ENCODE measurements at places on chromosomes 3 and 15.

DNA sequence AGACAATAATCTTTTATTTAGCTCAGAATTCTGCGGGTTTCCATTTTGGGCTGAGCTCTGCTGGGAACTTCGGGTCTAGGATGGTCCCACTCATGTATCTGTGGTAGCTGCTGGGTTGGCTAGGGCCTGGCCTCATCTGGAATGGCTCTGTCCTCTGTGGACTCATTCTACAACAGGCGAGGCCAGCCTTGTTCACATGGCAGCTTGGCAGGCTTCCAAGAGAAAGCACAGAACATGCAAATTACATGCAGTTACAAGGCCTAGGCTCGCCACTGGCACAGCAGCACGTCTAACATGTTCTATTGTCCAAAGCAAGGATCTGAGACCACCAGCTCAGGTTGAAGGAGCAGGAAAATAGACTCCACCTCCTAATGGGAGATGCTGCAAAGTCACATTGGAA, 431.4 kb downstream of the PDCD6IP start:
- DNase-seq: no peak

- no peak for DNase-seq
These were observed 52.7 kb upstream of the LMOD3 start for GRCh38 chr3:69174871-69175737.

- no peak for DNase-seq
These were observed 983 bp downstream of the KBTBD12 start for GRCh38 chr3:127915937-127916493.

DNA sequence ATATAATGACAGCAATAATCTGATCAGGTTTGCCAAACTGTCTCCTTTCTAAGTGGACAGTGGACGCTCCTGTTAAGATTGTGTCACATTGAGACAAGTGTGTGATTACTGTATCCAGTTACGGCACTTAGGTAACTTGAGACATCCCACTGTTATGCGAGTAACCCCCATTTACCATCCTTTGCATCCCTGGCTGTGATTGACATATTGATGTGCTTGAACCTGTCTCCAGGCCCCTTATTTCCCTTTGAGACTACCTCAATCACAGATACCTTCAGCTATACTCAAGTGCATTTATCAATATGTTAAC, 785.2 kb downstream of the NR2F2 start:
- DNase-seq: no peak

- no peak for DNase-seq
These were observed 141.6 kb upstream of the KBTBD8 start for GRCh38 chr3:66856533-66856932.

GRCh38 chr3:117637666-117638065, 928.1 kb downstream of the TUSC7 start:
- no peak for DNase-seq

- no peak for DNase-seq
These were observed 617.4 kb downstream of the SI start for GRCh38 chr3:164460851-164461250.

DNA sequence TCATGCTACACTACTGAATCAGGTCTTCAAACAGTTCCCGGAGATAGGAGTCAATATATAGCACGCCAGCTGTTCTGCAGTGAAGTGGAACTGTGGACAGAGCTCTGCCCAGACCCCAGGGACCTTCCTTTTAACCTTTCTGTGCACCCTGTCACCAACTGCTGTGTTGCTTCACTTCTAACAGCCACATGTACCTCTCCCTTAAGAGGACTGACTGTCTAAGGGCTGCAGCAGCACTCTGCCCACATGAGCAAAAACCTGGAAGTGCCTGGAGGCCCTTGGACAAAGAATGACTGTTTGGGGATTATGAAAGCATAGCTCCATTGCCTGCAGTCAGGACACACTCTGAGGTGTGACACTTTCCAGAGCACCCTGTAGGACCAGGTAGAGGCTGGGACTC, 88.3 kb upstream of the CTNNB1 start:
- DNase-seq: no peak

GRCh38 chr3:36648241-36649034, 115.9 kb downstream of the DCLK3 start:
- DNase-seq: no peak

DNA sequence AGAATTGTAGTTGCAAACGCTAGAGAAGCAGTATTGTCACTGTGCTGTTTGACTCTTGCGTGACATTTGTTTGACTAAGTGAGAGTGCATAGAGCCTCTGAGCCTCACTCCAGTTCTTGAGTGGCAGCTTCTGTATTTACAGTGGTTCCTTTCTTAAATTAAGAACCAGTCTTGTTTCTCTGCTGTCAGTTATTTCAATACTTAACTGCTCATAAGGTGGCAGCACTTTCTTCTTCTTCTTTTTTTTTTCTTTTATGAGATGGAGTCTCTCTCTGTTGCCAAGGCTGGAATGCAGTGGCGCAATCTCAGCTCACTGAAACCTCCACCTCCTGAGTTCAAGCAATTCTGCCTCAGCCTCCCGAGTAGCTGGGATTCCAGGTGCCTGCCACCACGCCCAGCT, 372.1 kb downstream of the LPP start:
- no peak for DNase-seq

DNA sequence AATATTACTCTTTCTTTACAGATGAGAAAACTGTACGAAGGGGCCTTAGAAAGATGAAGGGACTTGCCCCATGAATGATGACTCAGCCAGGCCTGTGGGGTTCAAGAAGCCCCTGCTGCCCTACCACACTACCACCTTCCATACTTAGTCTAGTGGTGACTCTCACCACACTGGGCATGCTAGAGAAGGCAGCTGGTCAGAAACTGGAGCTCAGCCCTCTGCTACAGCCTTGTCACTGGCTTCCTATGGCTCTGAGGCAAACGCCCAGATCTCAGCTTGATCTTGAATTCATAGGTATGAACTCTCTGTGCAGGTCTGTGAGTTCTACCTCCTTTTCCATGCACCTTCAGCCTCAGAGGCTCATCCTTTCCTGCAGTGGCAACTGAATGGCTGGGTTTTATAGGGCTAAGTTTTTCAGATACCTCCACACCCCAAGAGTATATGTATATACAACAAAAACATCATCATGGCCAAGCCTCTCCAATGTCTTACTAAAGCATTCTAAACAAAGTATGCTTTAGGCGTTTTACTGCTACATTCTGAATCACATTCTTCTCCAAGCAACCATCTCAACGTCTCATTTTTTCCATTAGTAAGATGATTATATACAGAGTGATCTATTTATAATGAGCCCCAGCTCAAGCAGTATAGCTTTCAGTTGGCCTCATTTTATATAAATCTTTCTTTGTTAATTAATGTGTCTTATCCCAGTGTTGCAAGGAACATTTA, 234.1 kb downstream of the GREM1 start:
- no peak for DNase-seq

- peak; percentile 39 for DNase-seq
These were observed 23.5 kb downstream of the TSEN2 start for GRCh38 chr3:12507591-12508281.

DNA sequence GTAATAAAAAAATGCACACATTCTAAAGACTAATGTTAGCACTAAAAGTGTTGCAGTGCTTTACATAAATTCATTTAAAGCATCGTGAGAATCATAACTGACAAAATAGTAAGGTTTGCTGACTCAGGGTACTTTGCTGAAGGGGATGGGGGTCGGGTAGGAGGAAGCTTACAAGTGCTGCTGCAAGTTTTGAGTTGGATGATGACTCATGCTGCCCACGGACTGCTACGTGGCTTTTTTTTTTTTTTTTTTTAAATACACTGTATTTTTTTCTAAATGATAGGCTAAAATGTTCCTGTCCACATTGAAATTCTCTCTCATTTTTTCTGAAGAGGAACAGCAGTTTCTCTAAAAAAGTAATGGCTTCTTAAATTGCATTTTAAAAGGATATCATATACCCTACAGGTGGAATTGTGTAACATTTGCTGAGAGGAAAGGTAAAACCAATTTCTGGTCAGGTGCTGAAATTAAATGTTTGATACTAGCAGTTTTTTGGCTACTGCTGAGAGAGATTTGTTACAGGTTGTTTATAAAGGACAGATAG, 2.2 kb downstream of the MAPK6 start:
- DNase-seq: peak; percentile 43

DNA sequence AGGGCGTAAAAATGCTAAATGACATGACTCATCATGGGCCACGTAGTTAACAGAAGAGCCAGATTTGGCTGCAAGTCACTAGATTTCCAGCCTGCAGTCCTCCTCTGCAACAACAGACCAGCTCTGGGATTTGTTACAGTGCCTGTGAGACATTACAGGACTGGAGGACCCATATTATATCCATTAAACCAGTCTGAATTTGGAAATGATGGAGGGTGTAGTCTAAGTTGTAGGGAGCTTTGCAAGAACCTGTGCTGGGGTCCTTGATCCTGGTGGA, 10.8 kb downstream of the ZNF774 start:
- no peak for DNase-seq

- no peak for DNase-seq
These were observed 2.5 kb upstream of the PCLAF start for GRCh38 chr15:64383760-64384159.

- DNase-seq: no peak
These were observed 396.4 kb upstream of the TPRG1 start for GRCh38 chr3:188775412-188775811.

- no peak for DNase-seq
These were observed 17.6 kb downstream of the CTSH start for GRCh38 chr15:78927077-78927790.

GRCh38 chr15:66593219-66593780, 27.5 kb upstream of the LCTL start:
- DNase-seq: no peak

- no peak for DNase-seq
These were observed 42.5 kb downstream of the CHCHD6 start for GRCh38 chr3:126746395-126747177.

DNA sequence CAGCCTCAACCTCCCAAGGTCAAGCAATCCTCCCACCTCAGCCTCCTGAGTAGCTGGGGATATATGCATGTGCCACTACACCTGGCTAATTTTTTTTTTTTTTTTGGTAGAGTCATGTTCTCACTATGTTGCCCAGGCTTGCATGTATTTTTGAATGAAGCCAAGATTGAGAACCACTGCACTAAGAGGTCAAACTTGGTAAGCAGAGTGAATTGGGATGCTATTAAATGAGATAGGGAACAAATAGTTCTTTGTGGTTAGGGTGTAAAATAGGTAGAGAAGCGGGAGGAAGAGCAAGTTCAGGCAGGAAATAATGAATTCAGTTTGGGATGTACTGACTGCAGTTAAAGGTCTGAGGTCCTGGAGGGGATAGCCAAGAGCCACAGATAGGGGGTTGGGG, 39.9 kb upstream of the PIAS1 start:
- no peak for DNase-seq

DNA sequence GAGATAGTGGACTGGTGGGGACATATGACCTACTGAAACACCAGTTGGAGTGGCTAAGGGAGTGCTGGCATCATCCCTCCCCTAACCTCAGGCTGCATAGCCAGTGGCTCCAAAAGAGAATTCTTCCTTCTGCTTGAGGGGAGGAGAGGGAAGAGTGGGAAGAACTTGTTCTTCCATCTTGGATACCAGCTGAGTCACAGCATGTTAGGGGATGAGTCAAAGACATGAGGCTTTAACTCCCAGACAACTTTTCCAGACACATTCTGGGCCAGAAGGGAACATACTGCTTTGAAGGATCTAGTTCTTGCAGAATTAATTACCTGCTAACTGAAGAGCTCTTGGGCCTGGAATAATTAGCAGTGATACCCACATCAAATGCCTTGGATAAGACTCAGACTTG, 36.8 kb upstream of the PEX5L start:
- DNase-seq: no peak

- DNase-seq: no peak
These were observed 24.7 kb downstream of the TRIM71 start for GRCh38 chr3:32842531-32842931.

DNA sequence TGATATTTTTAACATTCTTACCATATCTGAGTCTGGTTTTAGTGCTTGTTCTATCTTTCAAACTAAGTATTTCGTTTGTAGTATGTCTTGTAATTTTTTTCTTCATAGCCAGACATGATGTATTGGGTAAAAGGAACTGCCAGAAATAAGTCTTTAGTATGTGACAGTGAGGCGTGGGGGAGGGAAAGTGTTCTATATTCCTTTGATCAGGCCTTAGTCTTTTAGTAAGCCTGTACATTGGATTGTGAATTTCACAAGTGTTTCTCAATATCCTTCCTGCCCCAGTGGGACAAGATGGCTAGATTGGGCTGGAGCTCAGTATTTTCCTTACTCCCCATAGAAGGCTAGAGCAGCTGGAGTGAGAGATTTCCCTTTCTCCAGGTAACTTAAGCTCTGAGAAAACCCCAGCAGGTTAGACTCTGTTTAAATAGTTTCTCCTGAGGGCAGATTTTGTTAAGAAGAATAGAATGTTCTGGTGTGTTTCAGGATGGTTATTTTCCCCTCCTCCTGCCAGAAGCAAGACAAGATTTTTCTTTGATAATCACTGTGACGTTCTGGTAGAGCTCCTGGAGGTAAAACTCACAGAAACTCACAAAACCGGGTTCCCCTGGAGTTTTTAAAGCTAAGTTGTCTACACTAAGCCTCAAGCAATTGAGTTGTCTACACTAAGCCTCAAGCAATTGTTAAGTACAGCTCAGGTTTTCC, 140.7 kb upstream of the ARPP21 start:
- DNase-seq: no peak

DNA sequence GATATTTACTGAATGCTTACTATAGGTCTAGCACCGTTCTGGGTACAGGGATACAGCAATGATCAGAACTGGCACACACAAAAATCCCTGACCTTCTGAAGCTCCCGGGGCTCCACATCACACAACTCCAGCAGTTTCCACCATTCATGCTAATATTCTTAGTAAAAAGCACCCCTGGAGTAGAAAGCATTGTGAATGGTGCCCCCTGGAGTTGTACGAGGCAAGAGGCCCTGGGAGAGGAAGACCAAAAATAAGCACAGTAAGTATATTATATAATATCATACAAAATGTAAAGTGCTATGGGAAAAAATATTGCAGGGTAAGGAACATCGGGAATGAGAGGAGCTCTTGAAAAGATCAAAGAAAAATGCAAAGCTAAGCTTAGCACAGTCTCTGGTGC, 790 bp upstream of the SRGAP3 start:
- no peak for DNase-seq

DNA sequence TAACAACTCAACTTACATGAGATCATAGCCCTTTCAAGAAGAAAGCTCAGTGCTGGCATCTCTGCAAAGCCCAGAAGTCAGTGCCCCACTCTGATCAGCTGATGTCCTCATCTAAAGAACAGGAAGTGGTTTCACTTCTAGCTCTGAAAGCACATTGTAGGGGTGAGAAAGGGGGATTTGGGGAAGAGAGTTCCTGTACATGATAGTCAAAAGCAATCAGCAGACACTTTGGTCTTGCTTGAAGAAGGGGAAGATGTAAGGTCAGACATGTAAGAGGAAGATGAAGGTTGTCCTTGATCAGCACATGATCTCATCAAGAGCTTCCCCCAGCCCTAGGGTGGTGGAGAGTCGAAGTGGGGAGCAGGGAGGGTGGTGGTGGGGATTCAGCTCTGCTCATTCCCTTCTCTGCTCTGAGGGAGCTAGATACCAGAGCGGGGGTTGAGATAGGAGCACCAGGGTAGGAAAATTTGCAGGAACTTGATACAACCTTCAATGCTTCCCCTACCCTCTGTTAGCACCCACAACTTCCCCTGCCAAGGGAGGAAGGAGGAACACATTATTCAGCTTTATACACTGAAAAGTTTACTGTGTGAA, 76.4 kb upstream of the ETV5 start:
- no peak for DNase-seq

- no peak for DNase-seq
These were observed 16.9 kb upstream of the FAM3D start for GRCh38 chr3:58683466-58683865.
